ENCODE measurements at places on chromosomes 3 and 15.

GRCh38 chr3:55468251-55468650 lies 18.9 kb downstream of the WNT5A start:
- H3K27ac ChIP-seq, result no peak overlapping the region
- no peak for DNase-seq
- H3K27me3 ChIP-seq, result no peaks in the 10 kb centered on the region
- H3K4me3 ChIP-seq, result no peak overlapping the region
- no peaks in the 10 kb centered on the region for H3K4me1 ChIP-seq
- H3K36me3 ChIP-seq, result peaks cover 30% of the 10 kb centered on the region

DNA sequence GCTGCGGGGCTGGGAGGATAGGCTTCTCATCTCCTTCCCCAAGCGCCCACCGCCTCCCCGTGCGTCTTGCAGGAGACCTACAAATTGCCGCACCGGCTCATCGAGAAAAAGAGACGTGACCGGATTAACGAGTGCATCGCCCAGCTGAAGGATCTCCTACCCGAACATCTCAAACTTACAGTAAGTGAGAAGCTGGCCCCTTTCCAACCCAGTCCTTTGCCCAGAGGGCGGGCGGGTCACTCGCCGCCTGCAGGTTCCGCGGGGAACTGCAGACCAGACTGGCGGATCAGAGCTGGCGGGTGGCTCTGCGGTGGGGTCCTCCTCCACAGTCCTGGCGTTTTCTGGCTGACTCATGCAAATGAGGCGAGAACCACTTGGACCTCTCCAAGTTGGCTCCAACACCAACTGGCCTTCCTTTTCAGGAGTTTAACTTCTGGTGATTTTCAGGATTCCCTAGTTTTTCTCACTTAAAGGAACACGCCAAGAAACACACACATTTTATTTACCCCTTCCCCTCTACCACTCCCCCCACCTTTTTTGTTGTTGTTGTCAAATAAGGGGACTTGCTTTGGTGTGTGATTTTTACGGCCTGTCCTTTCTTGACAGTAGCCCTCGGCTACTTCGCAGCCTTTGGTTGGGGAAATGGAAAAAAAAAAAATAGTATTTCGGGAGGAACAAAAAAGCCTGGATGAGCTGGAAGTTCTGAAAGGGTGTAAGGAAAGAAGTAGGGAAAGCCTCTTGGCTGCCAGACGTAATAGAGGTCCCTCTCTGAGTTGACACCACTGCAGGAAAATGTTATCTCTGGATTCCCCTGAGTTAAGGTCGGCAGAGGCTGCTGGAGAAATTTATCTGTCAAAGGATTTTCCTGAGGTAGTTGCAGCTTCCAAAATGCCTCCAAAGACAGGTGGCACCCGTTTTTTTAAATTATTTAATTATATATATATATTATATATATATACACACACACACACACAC lies 1.3 kb downstream of the BHLHE40 start:
- no peaks in the 10 kb centered on the region for H3K27me3 ChIP-seq
- peaks cover 2% of the 10 kb centered on the region for H3K36me3 ChIP-seq
- peaks cover 37% of the 10 kb centered on the region for H3K4me1 ChIP-seq
- H3K4me3 ChIP-seq, result peak overlapping the region; percentile 67
- peak overlapping the region; percentile 97 for H3K27ac ChIP-seq

DNA sequence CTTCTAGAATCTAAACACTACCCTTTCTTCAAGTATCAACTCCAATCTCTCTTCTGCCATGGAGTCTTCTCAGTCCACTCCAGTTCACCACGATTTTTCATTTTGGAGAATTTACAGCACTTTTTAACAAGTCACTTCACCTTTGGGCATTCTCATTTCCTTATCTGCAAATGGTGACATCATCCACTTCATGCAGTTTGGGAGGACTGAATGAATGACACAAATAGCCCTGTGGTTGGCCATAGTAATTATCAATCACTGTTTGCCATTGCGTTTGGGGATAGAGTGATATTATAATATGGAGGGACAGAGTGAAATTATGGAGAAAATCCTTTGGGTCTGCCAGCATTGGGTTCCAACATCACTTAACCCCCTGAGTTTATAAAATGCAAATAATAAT lies 38.0 kb upstream of the TM4SF1 start:
- no peaks in the 10 kb centered on the region for H3K27me3 ChIP-seq
- DNase-seq, result no peak
- H3K4me3 ChIP-seq, result no peak overlapping the region
- H3K4me1 ChIP-seq, result no peaks in the 10 kb centered on the region

GRCh38 chr3:45112939-45113338 lies 33.2 kb downstream of the CDCP1 start:
- no peak overlapping the region for H3K27ac ChIP-seq
- DNase-seq, result no peak
- H3K4me3 ChIP-seq, result no peak overlapping the region
- no peaks in the 10 kb centered on the region for H3K27me3 ChIP-seq
- peaks cover 11% of the 10 kb centered on the region for H3K4me1 ChIP-seq
